Left colon (tissue), 2 donors: ENCODE measurements at places on chromosomes 3 and 15. TPM values are rescaled to one million over a fixed set of nuclear protein-coding genes. Genes with fewer than 3 reads are reported as not detected.

The GPR27 gene
- 0.49 TPM for total RNA-seq

GRCh38 chr15:75606711-75607699 is 18.5 kb downstream of the SNUPN start:
- no peak for DNase-seq

The MST1R gene
- 145 TPM for total RNA-seq

- DNase-seq, result no peak
Measured at GRCh38 chr3:27094721-27095120, 274.5 kb downstream of the NEK10 start.

- DNase-seq, result no peak
Measured at GRCh38 chr15:65960586-65960985, 91.3 kb downstream of the RAB11A start.

DNA sequence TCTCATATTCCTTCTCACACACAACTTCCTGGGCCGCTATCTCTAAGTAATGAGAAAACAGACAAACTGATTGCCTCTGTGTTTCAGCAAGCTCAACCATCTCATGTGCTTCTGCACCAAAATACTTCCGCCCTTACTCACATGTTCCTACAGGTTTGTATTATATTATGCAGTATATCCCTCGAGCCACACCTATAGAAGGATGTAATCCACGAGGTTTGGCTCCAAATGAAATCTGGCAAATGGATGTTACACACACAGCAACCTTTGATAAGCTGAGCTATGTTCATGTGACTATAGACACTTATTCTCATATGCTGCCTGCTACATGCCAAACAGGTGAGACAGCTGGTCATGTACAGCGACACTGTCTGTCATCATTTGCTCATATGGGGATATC is 22.6 kb downstream of the CCRL2 start:
- DNase-seq, result no peak

The AADAC gene
- total RNA-seq, result not detected

GRCh38 chr3:177177749-177178221 is 19.5 kb downstream of the TBL1XR1 start:
- peak; percentile 67 for DNase-seq

DNA sequence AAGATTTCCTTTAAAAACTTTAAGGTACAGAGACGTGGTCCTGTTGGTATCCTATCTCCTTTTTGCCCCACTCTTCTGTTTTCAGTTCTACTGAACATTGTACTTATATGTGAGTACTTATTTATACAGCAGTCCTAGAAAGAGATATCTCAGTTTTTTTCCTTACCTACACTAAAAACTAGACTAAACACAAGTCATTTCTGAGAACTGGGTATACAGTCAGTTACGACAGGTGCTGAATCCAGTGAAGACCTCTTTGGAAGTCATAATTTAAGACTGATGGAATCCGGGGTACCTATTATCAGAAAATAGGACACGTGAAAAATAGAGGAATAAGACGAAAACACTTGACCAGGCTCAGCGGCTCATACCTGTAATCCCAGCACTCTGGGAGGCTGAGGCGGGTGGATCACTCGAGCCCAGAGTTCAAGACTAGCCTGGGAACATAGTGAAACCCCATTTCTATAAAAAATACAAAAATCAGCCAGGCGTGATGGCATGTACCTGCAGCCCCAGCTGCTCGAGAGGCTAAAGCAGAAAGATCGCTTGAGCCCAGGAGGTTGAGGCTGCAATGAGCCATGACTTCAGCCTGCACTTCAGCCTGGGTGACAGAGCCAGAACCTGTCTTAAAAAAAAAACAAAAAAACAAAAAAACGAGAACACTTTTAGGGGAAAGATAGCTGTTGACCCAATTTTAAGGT is 76.3 kb downstream of the KLHL25 start:
- no peak for DNase-seq

The NPAP1 gene
- total RNA-seq, result not detected

- DNase-seq, result no peak
Measured at GRCh38 chr15:75197062-75197630, 4.5 kb upstream of the C15orf39 start.

DNA sequence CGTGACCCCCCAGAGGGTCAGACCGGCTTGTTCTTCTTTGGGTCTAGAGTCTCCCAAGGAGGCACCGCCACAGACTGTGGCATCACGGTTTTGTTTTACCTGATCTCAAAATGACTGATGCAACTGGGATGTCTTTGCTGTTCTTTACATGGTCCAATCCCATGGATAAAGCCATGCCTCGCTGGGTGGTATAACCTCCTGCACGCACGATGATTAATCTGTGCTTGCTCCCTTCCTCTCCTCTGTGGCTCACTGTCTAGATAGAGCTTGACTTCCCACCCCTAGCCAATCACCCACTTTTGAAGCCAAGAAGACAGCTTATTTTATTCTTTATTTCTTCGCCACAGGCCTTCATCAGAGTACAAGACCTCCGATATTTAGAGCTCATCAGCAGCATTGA is 36.6 kb upstream of the RHO start:
- DNase-seq, result no peak

DNA sequence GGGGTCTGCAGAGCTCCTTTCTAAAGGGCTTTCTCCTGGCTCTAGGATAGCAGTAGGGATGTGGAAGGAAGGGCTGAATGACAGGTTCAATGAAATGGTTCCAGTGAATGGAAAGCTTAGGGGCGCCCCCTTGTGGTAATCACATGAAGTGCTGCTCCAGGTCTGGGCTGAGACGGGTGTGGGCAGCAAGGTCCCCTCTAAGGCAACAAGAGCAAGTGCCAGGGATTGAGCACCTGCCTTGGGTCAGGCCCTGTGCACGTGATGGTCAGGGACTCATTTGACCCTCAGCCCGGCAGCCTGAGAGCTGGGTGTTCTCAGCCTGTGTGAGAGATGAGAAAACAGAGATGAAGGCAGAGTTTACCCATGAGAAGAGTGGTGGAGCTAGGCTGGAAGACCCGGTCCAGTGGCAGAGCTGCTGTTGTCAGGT is 12.1 kb upstream of the CX3CR1 start:
- peak; percentile 49 for DNase-seq

The CYP8B1 gene
- not detected for total RNA-seq

DNA sequence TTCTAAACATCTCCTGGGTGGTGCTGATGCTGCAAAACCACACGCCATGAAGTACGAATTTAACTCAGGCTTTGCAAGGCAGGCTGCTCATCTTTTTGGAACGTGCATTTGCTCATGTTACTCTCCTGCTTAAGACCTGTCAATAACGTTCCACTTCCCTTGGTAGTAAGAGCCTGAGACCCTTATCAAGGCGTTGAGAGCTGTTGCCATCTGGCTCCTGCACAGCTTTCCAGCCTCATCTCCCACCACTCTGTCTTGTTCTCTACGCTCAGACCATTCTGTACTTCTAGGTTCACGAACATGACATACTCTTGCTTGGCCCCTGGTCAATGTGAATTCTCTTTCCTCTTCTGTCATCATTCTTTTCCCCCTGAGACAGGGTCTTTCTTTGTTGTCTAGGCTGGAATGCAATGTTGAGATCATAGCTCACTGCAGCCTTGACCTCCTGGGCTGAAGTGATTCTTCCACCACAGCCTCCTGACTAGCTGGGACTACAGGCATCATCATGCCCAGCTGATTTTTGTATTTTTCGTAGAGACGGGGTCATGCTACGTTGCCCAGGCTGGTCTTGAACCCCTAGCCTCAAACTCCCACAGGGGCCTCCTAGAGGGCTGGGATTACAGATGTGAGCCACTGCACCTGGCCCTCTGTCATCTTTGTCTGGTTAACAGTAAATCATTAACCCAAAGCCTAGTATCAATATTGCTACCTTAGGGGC is 202.8 kb downstream of the CADPS start:
- no peak for DNase-seq

DNA sequence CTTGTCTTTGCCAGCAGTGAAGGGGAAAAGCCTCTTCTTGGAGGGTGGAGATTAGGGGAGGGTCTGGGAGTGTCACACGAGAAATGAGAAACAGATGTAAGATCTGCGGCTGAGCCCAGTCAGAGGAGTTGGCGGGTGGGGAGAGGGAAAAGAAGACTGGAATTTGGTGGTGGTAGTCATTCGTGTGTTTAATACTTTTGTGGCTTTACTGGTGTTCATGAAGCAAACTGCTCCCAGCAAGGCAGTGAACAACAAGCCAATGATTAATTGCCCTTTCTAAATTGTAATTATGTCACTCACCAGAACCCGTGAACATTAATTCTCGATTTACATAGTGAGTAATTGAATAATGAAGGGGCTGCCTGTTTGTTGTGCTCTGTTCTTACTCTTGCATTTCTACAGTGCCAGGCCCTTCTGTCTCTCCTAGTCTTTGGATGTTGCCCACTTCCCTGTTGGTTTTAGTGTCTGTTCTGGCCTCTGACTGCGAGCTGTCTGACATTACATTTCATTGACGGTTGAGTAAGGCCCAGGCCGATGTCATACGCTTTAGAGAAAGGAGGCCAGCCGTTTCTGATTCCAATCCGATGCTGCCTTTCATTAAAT is 78.0 kb downstream of the CHCHD6 start:
- no peak for DNase-seq

GRCh38 chr15:85361323-85361722 is 19.1 kb upstream of the AKAP13 start:
- no peak for DNase-seq

- no peak for DNase-seq
Measured at GRCh38 chr3:177979703-177980102, 556.5 kb upstream of the KCNMB2 start.

The SPTSSB gene
- total RNA-seq, result 1.1 TPM

The ZWILCH gene
- 5.7 TPM for total RNA-seq

DNA sequence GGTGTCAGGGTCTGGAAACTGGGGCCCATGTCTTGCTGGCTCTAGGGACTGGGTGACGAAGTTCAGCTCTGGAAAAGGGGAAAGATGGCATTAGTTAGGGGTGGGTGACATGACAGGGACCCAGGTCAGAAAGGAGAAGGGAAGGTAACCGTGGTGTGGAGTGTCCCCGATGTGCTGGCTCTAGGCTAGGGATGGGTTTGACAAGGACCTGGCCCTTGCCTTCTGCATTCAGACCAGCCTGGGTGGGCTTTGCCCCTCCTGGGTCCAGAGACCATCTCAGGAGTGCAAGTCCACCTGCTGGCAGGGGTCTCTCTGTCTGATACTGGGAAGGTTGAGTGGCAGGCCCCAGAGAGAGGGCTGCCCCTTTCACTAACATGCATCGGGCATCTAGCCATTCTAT is 28.7 kb upstream of the ATP2B2 start:
- no peak for DNase-seq
